Right atrium auricular region (tissue), 2 donors: ENCODE measurements at places on chromosomes 13 and 19. TPM values are rescaled to one million over a fixed set of nuclear protein-coding genes. Genes with fewer than 3 reads are reported as not detected.

DNA sequence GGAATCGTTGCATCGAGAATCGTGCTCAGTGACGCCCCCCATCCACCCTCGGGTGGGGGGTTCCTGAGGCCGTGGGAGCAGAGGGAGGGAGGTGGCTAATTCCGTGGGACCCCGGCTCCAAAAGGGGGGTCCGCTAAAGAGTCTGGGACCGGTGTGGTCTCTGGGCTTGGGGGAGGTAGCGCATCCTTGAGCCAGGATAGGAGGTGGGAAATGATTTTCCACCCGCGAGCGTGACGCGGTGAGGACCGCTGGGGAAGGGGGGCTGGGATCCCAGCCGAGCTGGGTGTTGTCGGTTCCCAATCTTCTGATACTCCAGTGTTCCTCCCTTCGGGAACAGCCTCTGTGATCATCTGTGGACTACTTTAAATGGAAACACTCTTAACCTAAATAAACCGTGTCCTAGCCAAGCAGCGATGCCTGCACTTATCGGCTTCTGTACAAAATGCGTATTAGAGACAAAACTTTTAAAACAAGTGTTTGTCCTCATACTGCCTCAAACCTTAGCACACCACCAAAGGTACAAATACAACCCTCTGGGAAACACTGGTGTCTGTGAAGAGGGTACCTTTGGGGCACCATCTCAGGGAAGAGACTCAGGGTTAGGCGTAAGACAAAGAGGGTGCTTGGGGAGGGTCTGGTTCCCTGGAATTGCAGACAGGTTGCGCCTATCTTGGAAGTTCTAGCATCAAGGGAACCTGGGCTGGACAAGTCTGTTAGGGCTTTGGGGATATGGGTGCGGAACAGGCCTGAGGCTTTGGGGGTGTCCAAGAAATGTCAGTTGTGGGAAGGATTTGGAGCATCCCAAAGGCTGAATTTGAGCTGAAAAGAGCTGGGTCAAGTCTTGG lies 16.0 kb downstream of the KCNC3 start:
- peaks cover 9% of the 10 kb centered on the region for H3K27me3 ChIP-seq
- H3K36me3 ChIP-seq, result no peaks in the 10 kb centered on the region
- no peak for DNase-seq
- H3K4me3 ChIP-seq, result peak overlapping the region; percentile 25

DNA sequence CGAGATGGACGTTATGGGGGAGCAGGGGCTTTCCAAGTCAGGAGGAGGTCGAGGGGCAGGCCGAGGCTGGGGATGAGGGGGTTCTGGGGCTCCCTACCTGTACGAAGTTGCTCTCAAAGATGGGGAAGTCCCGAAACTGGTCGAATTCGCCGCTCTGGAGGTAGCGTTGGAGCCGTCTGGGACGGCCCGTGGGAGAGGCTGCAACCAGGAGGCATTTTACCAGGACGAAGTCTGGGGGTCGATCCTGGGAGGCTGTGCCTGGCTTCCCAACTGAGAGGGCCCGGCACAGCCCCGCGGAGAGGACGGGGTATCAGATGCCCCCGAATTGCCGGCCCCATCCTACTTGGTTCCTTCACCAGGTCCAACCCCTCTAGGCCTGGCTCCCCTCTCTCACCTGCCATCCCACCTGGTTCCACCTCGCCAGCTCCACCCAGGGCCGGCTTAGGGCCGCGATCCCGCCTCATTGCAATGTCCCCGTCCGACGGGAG lies 527 bp upstream of the EMC10 start:
- H3K4me3 ChIP-seq, result peak overlapping the region; percentile 92
- DNase-seq, result no peak
- H3K36me3 ChIP-seq, result peaks cover 30% of the 10 kb centered on the region
- H3K4me1 ChIP-seq, result peaks cover 3% of the 10 kb centered on the region
- peak overlapping the region; percentile 76 for H3K27ac ChIP-seq

- H3K4me3 ChIP-seq, result no peak overlapping the region
- H3K4me1 ChIP-seq, result no peaks in the 10 kb centered on the region
- no peak for DNase-seq
- H3K27ac ChIP-seq, result no peak overlapping the region
- no peaks in the 10 kb centered on the region for H3K36me3 ChIP-seq
- H3K27me3 ChIP-seq, result no peaks in the 10 kb centered on the region
Measured at GRCh38 chr13:77510156-77510555, 25.4 kb upstream of the SCEL start.

DNA sequence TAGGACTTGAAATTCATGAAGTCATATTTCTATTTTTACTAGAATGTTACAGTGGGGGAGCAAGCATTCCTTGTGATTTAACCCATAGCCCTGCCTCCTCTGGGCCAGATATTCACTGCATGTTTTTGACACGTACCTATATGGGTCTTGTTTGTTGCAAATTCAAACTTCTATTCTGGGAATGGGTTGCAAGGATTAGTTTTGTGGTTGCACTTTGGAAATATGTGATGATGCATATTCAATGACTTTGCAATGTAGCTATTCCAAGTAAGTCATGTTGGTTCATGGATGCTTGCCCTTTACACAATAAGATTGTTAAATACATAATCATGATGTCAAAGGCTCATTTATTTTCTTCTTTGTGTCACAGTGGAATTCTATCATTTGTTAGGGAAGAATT lies 440.8 kb downstream of the TDRD3 start:
- no peak for DNase-seq
- H3K4me1 ChIP-seq, result no peaks in the 10 kb centered on the region
- H3K4me3 ChIP-seq, result no peak overlapping the region
- H3K27me3 ChIP-seq, result no peaks in the 10 kb centered on the region
- H3K36me3 ChIP-seq, result no peaks in the 10 kb centered on the region

Gene CGB1
- not detected for total RNA-seq
